ENCODE measurements at places on chromosomes 11 and 22.
A peak's percentile ranks its signal among the peaks of the same experiment; 100 is the strongest.

DNA sequence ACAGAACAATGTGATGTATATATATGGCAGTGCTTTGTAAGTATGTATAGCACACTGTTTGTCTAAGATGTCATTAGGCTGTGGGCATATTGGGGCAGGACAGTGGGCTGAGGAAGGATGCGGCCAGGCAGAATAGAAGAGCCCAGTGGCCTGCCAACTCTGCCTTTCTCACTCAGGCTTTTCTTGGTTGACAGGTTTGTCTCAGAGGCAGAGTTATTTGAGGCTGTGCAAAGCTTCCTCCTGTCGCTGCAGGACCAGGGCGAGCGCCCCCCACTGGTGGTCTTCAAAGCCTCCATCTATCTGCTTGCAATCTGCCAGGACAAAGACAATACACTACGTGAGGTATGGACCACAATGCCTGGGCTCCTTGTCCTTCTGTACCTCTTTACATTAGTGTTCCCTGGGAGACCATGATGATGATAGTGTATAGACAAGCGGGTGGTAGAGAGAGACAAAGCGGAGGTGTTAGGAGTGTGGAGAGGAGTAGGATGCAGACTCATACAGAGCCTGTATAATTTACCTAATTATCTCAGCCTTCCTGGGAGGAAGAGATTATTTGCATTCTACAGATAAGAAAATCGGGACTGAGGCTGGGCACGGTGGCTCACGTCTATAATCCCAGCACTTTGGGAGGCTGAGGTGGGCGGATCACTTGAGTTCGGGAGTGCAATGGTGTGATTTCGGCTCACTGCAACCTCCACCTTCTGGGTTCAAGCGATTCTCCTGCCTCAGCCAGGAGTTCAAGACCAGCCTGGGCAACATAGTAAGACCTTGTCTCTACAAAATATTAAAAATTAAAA is 37.3 kb upstream of the CCDC134 start:
- DNase-seq: peak; percentile 53

- DNase-seq: no peak
These were observed 13.3 kb downstream of the B3GAT1 start for GRCh38 chr11:134398644-134399292.

GRCh38 chr11:34344410-34344767 is 13.4 kb downstream of the ABTB2 start:
- DNase-seq: no peak

GRCh38 chr11:76008474-76008873 is 193.5 kb downstream of the UVRAG start:
- no peak for DNase-seq

DNA sequence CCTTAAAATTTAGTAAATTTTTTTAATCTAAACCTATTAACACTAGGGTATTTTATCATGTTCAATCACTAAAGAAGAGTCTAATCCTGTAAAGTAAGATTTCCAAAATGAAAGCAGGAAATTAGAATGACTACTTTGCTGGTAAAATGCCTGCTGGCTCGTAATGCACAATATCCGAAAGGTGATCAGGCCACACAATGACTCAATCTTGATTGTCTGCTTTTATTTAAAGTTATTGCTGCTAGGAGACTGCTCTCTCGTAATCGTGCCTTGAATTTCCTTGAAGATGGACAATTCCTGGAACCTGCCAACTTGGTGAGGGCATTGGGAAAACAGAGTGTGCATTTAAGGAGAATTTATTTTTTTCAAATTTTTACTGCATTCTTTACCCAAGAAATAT is 1786.5 kb upstream of the RAG2 start:
- DNase-seq: no peak

GRCh38 chr22:23764899-23765881 is 2.4 kb downstream of the C22orf15 start:
- no peak for DNase-seq

DNA sequence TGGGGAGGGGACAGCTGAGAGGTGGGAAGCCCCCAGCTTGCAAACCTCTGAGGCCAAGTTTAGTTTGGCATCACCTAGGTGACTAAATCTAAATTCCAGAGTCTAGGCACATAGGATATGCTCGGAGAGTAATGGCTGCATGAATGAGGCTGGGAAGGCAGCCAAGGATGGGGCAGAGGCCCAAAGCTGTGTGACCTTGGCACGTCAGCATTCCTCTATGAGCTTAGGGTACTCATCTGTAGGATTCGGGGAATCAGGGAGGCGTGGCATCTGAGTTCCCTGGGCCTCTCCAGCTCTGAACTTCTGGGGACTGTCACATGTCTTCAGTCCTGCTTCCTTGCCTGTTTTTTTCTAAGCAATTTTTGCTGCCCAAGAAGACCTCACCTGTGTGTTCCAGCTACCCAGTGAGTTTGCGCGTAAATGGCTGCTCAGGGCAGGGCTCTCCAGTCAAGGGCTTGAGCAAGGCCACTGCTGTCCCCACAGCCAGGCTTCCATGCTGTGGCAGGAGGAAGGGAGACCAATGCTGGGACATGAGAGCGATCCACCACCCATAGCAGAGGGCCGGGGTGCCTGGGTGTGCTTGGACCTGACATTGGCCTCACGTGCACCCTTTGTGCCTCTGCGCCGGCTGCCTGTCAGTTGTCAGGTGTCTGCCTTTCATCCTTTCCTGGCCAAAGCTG is 13.9 kb downstream of the DAGLA start:
- no peak for DNase-seq

- DNase-seq: no peak
These were observed 78.0 kb upstream of the SUSD2 start for GRCh38 chr22:24103301-24103700.

GRCh38 chr11:46239801-46240061 is 37.7 kb upstream of the CREB3L1 start:
- DNase-seq: no peak

DNA sequence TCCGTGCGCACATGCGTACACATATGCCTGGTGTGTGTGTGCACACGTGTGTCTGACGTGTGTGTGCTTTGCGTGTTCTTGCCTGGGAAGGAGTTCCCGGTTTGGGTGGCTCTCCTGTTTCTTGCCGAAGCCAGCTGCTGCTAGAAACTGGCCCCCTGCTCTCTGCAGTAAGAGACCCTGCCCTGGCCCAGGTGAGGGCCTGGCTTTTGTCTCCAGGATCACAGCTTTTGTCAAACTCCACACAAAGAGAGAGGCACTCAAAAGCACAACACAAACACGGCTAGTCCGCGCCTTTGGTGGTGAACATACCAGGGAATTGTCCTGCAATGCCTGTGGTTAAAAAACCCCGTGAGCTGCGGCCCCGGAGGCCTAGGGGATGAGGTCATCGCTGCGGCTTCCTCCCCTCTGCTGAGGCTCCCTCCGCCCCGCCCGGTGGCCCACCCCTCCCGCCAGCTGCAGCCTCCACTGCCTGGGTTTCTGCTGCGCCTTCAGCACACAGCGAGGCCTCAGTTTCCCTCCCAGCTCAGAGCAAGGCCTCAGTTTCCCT is 88.9 kb downstream of the KCNQ1 start:
- peak; percentile 75 for DNase-seq

DNA sequence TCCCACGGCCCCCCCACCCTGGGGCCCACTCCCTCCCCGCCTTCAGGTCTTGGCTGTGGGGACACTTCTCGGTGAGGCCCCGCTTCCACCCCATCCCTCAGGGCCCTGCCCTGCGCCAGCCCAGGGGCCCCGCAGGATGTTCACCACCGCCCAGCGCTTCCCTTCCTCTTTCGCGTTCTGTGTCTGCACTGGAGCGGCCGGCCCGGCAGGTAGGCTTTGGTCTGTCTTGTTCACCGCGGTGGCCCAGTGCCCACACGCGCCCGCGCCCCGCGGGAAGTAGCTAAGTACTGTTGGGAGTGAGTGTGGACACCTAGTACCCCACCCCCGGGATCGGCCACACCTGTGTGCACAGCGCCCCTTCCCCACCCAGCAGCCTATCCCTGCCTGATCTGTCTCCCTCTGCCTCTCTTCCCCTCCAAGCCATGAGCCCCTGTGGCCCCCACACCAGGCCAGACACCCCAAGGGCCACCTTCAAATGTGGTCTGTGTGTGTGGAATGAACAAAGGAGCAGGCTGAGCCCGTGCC is 85.4 kb downstream of the WNT7B start:
- no peak for DNase-seq

DNA sequence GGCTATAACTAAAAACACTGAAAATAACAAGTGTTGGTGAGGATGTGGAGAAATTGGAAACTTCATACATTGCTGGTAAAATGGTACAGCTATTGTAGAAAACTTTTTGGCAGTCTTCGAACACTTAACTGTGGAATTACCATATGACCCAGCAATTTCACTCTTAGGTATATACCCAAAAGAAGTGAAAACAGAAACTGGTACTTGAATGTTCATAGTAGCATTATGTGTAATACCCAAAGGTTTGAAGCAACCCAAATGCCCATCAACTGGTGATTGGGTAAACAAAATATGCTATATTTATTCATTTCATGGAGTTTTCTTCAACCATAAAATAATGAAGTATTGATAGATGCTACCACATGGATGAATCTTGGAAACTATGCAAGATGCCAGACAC is 40.8 kb upstream of the FTH1 start:
- no peak for DNase-seq

GRCh38 chr22:44676441-44677352 is 25.3 kb upstream of the PRR5 start:
- DNase-seq: peak; percentile 94

GRCh38 chr11:129423426-129423825 is 47.8 kb downstream of the BARX2 start:
- peak; percentile 76 for DNase-seq
